ENCODE measurements at places on chromosomes 3 and 15.
A peak's percentile ranks its signal among the peaks of the same experiment; 100 is the strongest.

DNA sequence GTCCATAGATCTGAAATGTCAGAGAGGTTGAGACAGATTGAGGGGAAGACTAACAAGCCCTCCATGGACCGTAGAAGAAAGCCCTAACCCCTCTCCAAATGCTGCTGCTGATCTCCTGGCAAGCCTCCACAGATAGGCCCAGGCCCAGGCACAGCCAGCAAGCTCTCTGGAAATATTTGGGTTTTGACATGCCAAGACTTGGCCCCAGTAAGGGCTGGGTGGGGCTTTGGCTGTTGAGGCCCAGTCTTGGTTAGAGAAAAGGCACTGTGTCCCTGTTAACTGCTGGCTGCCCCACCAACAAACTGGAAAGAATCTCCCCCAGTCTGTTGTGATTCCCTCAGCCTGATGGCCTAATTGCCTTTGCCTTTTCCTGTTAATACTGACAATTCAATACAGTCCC is 208.8 kb upstream of the CTDSPL start:
- no peak for DNase-seq

- no peak for DNase-seq
Measured at GRCh38 chr3:18211116-18211515, 214.0 kb downstream of the SATB1 start.

DNA sequence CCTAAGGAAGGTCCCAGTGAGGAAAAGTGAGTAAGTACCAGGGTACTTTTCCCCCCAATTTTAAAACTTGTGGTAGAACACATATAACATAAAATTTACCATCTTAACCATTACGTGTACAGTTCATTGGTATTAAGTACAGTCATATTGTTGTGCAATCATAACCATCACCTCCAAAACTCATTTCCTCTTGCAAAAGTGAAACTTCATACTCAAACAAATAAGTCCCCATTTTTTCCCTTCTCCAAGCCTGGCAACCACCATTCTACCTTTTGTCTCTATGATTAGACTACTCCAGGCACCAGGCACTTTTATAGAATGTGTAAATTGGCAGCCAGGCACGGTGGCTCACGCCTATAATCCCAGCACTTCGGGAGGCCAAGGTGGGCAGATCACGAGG is 12.2 kb downstream of the PRC1 start:
- DNase-seq: no peak

GRCh38 chr15:32651229-32651837 is 9.8 kb downstream of the SCG5 start:
- peak; percentile 92 for DNase-seq

DNA sequence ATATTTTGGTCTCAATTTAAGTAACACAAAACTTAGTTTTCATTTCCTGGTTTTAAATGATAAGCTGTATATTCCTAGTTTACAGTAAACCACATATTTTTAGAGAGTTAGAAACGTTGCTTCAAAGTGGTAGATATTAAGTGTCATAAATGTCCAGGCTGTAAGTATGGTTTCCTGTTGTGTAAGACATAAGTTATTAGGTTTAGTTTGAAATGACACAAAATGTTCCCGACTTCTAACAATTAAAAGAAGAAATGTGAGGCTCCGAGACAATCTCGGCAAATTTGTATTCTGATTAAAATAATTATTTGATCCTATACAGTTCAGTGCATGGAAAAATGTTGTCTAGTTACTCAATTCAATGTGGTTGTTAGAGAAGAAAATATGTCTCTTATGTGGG is 387.3 kb downstream of the EPHA3 start:
- no peak for DNase-seq

- DNase-seq: peak; percentile 54
Measured at GRCh38 chr3:77147836-77148578, 108.1 kb downstream of the ROBO2 start.

DNA sequence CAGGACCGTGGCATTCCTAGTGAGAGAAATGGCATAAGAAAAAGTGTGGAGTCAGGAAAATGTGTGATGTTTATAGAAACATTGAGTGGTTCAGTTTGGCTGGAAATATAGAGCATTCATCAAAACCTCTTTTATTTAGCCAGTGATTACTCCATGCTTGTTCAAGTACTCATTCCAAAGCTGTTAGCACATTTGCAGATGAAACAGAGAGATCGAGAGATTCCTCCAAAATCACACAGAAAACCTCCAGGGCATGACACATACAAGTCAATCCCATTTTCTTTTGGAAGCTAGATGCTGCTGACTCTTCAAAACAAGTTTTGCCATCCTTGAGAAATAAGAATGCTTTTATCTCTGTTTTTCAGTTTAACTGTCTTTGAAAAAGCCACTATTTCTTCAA is 11.5 kb upstream of the MB21D2 start:
- no peak for DNase-seq

DNA sequence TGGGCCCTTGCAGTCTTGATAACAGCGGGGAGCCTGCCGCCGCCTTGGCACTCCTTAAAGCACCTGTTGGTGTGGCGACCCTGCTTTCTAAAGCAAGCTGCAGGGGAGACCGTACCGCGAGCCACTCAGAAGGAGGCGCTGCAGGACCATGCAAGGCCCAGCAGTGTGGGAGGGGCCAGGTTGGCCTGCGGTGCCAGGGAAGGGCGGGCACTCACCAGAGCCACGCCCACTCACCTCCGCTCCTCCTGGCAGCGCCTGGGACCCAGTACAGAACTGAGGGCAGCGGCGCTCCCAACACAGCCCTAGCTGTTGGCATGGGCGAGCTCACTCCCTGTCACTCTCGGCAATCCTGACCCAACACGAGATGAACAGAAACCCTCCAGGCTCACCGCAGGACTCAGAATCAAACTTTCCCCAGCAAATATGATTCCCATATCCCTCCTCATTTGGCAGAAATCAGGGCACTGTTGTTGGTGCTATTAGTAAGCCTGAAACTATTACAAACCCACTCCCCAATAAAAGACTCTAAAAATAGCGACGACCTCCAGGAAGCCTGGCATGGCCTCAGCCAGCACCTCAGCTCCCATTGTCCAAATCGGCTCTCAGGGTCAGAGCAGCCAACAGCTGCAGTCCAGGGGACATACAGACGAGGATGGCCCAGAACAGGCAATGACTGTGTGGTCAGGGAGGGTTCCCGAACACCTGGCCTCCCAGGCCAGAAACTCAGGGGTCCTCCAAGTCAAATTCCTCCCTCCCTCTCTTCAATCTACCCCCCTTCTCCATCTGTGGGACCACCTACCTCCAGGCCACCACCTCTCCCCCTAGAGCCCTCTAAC is 77.2 kb downstream of the TBC1D2B start:
- peak; percentile 98 for DNase-seq

DNA sequence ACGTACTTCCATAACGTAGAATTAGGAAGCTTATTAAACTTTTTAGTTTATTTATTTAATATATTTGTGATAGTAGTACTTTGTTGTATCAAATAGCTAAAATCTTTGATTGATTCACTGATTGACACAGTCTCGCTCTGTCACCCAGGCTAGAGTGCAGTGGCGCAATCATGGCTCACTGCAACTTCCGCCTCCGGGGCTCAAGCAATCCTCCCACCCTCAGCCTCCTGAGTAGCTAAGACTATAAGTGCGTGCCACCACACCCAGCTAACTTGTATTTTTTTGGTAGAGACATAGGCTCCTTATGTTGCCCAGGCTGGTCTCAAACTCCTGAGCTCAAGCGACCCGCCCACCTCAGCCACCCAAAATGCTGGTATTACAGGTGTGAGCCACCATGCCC is 5.7 kb downstream of the APH1B start:
- no peak for DNase-seq

GRCh38 chr3:12443781-12444522 is 40.3 kb upstream of the TSEN2 start:
- DNase-seq: no peak

DNA sequence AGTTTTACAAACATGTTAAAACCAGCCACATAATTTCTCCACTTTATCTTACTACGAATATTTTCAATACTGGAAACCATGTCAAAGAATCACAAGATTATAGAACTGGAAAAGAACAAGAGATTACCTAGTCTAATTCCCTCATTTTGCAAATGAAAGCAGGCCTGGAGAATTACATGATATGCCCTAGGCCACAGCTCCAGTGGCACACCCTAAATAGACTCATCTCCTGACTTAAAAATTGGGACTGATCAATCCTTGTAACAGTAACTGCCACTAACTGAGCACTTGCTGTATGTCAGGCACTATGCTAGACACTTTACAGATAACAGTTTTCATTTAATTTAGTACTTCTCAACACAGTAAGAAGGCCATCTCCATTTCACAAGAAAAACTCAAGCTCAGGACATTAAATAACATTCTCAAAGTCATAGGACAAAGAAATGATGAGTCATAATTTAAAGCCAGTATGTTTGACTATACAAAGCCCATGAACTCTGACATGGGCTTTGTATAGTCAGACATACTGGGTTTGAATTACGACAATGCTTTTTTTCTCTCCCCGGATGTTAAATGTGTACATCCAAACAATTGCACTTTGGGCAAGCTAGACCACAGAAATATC is 9.4 kb downstream of the IGSF11 start:
- no peak for DNase-seq

- DNase-seq: no peak
Measured at GRCh38 chr3:195208183-195208582, 62.8 kb downstream of the XXYLT1 start.

- DNase-seq: no peak
Measured at GRCh38 chr3:15505479-15506165, 15.9 kb downstream of the COLQ start.

- no peak for DNase-seq
Measured at GRCh38 chr3:58557491-58557890, 19.7 kb downstream of the FAM107A start.

DNA sequence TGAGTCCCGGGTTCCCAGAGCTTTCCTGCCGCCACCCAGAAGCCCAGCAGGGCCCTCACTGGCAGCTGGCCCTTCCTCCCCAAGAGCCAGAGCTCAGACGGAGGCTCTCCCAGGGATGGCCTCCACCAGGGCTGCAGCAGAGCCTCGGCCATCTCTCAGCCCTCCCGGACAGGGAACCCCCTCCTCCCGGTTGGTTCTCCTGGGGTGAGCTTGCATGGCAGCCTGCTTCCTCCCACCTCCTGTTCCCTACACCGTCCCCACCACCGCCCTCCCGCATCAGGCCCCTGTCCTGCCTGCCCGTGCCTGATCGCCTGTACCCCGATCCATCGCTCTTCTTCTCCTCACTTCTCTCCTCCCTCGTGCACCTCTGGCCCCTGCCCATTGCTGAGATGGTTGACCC is 24.1 kb upstream of the MUC4 start:
- no peak for DNase-seq

- DNase-seq: no peak
Measured at GRCh38 chr3:175737646-175738572, 878.8 kb downstream of the NAALADL2 start.

GRCh38 chr3:31785734-31786133 is 195.3 kb downstream of the OSBPL10 start:
- DNase-seq: no peak

- no peak for DNase-seq
Measured at GRCh38 chr3:194469977-194470376, 16.8 kb downstream of the ATP13A3 start.

GRCh38 chr3:35184775-35185174 is 454.6 kb upstream of the ARPP21 start:
- DNase-seq: no peak

DNA sequence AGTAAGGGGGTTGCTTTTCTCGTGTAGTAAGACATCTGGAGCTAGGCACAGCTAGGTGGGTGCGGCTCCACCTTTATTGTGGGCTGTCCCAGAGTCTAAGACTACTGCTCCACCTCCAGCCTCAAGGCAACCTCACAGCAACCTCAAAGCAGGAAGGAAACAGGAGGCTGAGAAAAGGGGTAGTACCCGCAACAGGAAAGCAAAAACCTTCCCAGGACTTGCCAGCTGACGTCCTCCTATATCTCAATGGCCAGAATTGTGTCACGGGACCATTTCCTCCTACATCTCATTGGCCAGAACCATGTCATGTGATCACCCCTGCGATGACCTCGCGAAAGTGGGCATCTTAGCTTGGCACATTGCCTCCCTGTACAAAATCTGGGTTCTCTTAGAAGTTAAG is 4.3 kb upstream of the GPR160 start:
- no peak for DNase-seq

GRCh38 chr3:171846597-171846996 is 3.4 kb downstream of the TMEM212 start:
- DNase-seq: no peak

DNA sequence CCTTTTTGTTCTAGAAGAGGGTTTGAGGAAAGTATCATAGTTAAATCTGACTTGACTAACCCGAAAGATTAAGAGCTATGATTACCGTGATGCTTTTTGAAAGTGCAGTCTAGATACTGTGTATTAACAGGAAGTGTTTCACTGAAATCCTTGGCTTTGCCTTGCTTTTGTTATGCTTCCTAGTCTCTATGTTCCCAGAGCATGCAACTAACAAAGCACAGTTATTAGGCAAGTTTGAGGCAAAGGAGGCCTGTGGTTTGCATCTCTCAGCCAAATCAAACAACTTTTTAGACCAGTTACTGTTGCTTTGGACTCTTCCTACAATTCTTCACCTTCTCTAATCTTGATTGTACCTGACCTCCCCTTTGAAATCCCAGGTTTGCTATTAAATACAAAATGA is 3.9 kb downstream of the LXN start:
- DNase-seq: no peak

DNA sequence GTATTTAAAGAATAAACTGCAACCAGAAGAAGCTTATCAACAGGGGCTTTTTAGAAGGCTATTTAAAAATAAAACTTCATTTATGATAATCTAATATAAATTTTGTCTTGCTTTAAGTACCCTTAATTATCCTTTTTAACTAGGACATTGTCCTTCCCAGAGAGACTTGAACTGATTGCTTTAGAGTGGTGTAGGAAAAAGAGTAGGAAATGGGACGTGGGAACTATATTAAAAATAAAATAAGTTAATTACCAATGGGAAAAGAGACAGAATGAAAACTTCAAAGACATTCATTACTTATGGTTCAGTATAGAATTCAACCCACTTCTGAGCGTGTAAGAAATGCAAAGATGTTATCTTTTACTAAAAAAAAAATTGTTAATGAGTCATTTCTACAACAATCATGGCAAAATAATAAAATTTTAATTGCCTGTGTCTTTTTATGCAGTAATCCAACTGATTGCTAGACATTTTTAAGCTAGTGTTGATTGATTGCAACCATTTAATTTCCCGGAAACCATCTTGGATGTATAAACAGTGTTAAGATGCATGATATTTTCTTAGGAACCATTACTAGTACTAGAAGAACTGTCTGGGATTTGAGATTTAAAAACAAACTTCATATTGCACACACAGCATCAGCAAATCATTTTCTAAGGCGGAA is 298.8 kb upstream of the UMPS start:
- no peak for DNase-seq

- DNase-seq: no peak
Measured at GRCh38 chr15:86663304-86663703, 583.6 kb downstream of the AGBL1 start.

GRCh38 chr3:11364181-11364580 is 92.0 kb downstream of the ATG7 start:
- no peak for DNase-seq

DNA sequence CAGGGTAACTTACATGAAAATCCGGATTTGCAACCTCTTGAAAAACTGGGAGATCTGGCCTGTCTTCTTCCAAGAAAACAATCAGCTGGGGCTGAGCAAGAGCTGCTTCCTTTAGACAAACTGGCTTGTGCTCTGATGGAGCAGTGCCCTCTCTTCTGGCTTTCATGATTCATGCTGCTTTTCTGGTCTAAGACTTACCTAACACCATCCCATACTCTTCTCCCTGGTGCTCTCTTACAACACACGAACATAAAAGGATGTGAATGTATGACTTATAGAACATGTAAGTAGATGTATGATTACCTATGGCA is 9.9 kb downstream of the TJP1 start:
- no peak for DNase-seq

- DNase-seq: peak; percentile 22
Measured at GRCh38 chr3:138461896-138462295, 27.5 kb downstream of the ESYT3 start.
